ENCODE measurements at places on chromosomes 1 and 21.
A peak's percentile ranks its signal among the peaks of the same experiment; 100 is the strongest.

GRCh38 chr1:59357645-59358320 lies 60.9 kb downstream of the FGGY start:
- no peak for DNase-seq

GRCh38 chr1:31650161-31651088 lies 5.7 kb upstream of the PEF1 start:
- DNase-seq, result no peak

GRCh38 chr21:39601187-39601928 lies 11.4 kb upstream of the B3GALT5 start:
- DNase-seq, result no peak

DNA sequence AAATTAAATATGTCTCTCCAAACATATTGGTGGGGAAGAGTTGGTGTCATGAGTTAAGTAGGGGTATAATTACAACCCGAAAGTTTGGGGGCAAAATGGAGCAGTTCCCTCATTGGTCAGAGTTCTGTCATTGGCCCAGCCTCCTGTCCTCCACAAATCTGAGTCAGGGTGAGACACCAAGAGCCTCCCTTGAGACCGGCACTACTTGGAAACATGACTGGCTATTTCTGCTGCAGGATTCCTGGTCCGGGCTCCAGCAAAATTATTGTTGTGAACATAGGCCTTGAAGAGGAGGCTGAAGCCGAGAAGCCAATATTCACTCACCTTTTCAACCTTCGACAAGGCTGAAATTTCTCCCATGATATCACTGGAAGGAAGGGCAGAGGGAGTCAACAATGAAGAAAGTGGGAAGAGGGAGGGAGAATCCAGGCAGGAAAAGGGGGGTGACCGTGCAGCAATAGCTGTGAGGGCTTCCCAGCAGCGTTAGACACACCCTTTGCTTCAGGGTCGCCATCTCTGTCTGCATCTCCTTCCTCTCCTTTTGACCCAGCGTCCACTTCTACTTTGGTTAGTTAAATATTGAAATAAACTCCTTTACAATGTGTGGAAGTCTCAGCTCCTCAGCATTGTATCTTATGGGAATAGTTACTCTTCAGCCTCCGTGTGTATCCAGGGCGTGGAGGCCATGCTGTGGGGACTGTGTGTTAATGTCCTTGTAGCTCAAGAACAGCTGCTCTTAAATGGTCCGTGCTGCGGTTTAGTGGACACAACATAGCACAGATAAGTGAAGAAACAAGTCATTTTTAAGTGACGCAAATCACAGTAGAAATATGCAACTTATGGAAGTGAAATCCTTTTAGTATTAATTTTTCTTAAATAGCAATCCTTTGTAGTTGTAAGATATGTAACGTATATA lies 307.4 kb downstream of the DISC1 start:
- no peak for DNase-seq

GRCh38 chr1:65762081-65762862 lies 30.4 kb upstream of the PDE4B start:
- no peak for DNase-seq

DNA sequence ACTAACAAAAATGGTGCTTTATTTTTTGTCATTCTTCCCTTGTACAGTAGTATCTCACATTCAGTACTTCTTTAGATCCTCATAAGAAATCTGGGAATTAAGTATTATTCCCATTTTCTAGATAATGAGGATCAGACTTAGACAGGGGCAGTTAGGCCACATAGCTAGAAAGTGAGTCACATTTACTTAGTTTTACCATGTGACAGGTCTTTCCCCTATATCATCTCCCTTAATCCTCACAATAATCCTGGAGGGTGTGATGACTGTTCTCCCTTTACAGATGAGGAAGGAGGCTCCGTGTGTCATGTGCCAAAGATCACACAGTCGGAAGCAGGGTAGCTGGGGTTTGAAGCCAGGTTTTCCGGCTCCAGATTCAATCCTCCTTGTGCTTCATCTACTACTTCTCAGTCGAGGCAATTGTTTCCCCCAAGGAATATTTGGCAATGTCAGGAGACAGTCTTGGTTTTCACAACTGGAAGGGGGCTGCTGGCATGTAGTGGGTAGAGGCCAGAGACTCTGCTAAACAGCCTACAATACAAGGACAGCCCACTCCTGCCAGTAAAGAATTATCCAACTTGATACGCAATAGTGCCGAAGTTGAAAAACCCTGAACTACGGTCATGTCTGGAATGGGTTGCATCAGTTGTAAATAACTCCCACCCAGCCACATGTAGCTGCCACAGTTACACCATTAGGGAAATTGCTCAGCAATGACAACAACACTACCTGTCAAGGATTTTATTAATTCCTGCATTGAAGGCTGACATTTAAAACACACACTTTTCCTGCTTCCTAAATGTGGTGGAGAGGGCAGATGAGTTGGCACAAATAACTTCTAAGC lies 54.5 kb downstream of the C8B start:
- no peak for DNase-seq

DNA sequence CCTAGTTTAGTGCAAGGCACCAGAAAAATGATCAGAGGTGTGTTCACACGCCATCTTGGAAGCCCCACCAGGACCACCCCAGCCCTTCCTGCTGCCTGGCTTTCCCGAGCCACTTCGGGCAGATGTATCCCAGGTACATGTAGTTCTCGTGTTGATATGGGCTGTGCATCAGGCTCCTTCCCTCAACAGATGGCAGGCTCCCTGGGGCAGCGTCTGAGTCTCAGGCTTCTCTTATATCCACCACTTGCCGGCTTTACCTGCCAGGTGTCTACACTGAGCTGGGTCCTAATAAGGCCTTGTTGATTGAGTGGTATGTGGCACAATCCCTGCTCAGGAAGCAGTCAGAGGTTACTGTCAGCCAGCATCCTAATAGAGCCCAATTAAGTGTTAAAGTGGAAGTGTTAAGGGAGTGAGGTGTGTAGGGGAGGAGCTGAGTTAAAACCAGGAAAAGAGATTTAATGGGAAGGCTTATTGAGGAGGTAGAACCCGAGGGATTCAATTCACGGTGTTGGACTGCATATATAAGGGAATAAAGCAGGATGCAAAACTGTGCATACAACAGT lies 8.5 kb downstream of the GPA33 start:
- DNase-seq, result no peak

GRCh38 chr1:181568736-181569135 lies 85.4 kb downstream of the CACNA1E start:
- no peak for DNase-seq

DNA sequence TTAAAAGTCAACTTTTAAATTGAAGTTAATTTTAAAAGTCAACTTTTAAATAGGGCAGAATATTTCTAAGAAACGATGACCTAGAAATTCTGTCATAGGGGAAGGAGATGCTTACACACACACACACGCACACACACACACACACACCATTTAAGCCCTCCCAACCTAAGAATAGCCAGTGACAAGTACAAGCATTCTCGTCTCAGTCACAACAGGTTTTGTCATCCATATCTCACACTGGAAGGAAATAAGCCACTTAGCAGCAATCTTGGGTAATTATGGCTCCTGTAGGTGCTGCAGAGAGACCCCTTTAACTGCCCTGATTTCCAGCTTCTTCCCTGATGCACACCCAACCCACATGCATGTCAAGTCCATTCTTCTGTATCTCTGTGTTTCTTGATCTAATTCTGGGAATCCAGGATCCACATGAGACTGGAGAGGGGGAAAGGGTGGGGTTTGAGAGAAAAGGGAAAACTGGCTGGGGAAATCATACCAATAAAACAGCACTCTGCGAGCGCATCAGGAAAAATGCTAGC lies 338.1 kb downstream of the PAPPA2 start:
- DNase-seq, result no peak

DNA sequence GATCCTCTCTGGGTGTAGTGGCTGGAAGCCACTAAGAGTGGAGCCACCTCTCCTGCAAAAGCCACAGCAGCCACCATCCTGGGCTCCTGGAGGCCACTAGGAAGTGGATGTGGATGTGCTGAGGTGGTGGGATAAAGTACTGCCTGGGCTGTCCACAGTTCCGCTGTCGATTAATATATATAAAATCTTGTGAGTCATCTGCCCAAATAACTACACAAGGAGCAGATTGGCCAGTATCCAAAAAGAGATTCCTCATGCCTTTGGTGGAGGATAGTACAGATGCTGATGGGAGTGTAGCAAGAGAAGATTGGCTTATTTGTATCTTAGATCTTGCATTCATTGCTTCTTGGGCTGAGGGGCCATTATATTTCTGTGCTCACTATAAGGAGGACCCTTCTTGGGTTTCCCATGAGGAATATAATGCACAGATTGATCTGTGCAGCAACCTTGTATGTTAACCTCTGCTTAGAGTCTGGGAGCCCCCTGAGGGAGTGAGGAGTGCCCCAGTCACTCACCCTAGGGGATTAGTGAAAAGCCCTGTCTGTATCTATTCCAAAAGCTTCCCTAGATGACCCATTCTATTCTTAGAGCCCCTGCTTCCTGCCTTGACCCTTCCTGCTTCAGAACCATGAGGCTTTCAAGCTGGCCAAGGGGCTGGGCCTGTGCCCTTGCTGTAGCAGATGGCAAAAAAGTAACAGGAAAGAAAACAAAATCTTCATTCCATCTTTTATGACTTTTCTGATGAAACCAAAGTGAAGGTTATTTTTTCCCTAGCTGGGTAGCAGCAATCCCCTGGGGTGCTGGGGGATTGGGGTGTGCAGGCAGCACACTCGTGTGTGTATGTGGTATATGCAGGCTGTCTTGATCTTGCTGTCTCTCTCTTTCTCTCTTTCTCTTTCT lies 31.7 kb downstream of the RCSD1 start:
- DNase-seq, result no peak

DNA sequence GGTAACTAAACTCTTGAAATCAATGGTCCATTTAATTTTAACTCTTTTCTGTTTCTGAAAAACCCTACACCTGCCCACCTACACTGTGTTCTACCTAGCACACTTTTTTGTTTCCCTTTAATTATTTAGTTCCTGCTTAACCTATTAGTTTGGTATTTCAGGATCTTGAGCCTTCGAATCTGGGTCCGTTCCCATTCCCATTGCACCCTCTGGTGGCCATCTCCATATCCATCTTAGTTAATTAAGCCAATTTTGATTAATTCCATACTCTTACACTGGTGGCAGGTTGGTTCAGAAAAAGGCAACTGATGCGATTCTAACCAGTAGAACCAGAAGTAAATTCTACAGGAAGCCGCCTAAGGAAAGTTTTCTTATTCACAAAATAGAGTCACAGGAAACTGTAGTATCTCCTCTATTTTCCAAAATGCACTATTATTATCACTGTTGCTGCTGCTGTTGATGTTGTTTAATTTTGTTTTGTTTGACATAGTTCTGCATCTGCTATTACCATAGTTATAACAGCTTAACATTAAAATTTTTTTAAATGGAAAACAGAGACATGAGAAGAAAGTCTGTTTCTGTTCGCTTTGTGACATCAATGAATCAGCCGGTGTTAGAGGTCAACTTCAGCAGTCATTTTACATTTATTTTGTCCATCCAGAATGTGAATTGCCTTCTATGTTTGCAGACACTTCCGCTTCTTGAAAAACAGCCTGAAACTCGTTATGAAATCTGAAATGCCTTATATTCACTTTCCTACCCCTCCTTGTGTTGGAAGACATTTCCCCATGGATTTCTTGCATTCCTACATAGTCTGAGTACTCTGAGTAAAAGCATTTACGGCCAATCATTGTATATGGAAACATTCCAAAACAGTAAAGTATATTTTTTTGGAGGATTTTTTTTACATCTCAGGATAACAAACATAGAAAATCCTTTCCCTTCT lies 115.5 kb upstream of the NCAM2 start:
- DNase-seq, result peak; percentile 9

- peak; percentile 75 for DNase-seq
Measured at GRCh38 chr1:26317612-26318337, at the start of gene CD52. Gene CD52, plus strand, starts transcription at chr1:26317958. Its CDS starts 60 bp downstream, at chr1:26318018.

- DNase-seq, result no peak
Measured at GRCh38 chr1:244325056-244325758, 126.5 kb downstream of the ADSS2 start.

- DNase-seq, result no peak
Measured at GRCh38 chr21:42429856-42430255, 26.2 kb downstream of the UBASH3A start.

- peak; percentile 79 for DNase-seq
Measured at GRCh38 chr1:84619383-84620102, 45.3 kb upstream of the CTBS start.

- no peak for DNase-seq
Measured at GRCh38 chr1:178510155-178510554, 2.8 kb upstream of the TEX35 start.

- DNase-seq, result no peak
Measured at GRCh38 chr1:235990330-235990795, 74.5 kb downstream of the NID1 start.

GRCh38 chr1:207825719-207826556 lies 74.1 kb downstream of the CD46 start:
- DNase-seq, result peak; percentile 88

DNA sequence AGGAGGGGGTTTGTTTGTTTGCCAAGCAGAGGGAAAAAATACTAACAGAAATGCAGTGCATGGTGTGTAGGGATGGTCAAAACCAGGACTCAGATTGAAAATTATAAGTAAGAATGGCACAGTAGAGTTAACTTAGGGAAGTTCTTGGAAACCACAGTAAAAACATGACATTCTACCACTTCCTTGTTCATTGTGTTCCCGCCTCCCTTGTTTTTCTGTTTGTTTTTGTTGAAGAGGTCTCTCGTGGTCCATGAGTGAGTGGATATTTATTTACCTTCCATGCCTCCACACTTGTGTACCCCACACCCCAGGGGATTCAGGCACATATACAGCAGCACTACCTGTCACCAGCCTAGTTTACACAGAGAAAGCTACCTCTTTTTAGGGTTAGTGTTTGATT lies 69.6 kb downstream of the OLFML2B start:
- no peak for DNase-seq

DNA sequence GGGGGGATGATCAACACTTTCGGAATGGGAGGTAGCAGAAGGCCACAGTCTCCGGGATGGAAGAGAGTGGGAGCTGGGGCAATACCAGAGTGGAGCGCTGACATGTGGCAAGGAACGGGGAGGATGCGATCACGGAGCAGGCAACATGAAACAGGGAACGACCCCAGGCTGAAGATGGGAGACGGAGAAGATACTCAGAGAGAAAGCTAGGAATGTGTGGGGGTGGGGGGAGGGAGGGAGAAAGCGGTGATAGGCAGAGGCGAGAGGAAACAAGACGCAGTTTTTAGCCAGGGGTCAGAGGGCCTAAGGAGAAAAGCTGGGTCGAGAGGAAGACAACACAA lies 577 bp downstream of the RAB3GAP2 start:
- peak; percentile 37 for DNase-seq

- no peak for DNase-seq
Measured at GRCh38 chr1:100862591-100862990, 32.1 kb downstream of the EXTL2 start.

DNA sequence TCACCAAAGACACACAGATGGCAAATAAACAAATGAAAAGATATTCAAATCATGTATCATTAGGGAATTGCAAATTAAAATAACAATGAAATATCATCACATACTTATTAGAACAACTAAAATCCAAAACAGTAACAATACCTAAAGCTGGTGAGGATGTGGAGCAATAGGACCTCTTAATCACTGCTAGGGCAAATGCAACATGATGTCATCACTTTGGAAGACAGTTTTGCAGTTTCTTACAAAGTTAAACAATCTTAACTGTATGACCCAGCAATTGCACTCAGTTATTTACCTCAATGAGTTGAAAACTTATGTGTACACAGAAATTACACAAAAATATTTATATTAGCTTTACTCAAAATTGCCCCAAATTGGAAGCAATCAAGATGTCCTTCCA lies 47.3 kb downstream of the SELENOF start:
- DNase-seq, result no peak

GRCh38 chr1:99218572-99218971 lies 45.7 kb upstream of the PLPPR4 start:
- DNase-seq, result no peak

- DNase-seq, result no peak
Measured at GRCh38 chr1:21935891-21936365, 1.2 kb downstream of the HSPG2 start.
